ENCODE measurements at places on chromosomes 3 and 15.

DNA sequence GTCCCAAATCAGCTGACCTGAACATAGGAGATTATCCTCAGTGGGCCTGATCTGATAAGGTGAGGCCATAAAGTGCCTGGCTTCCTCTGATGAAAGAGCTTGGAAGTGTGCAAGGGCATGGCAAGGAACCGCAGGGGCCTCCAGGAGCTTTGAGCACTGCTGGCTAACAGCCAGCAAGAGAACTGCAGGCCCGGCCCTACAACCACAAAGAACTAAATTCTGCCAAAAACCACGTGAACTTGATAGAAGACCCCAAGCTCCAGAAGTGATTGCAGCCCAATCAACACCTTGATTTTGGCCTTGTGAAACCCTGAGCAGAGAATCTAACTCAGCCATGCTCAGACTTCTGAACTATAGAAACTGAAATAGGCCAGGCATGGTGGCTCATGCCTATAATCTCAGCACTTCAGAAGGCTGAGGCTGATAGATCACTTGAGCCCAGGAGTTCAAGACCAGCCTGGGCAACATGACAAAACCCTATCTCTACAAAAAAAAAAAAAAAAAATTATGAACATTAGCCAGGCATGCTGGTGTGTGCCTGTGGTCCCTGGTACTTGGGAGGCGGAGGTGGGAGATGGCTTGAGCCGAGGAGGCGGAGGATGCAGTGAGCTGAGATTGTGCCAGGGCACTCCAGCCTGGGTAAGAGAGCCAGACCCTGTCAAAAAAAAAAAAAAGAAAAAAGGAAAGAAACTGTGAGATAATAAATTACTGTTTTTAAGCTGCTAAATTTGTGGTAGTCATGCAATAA, 7.7 kb upstream of the DIS3L start:
- DNase-seq = no peak

GRCh38 chr3:170745211-170745718, 124.7 kb downstream of the RPL22L1 start:
- DNase-seq = no peak

GRCh38 chr3:59862686-59863085, 812.9 kb upstream of the CFAP20DC start:
- DNase-seq = no peak

DNA sequence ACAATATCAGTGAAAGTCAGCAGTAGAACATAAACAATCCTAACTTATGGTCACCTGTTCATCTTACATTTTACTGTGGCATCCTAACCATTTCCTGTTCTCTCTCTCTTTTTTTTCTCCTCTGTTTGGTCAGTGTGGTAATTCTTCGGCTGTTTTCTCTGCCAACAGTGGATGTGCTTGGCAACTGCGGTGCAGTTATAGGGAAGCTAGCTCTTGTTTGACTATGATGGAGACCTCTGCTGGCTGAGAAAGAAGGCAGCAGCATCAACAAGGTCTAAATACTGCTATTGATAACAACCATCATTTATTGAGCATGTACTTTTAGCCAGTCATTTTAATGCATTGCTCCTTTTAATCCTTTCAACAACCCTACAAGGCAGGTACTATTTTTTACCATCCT, 723 bp upstream of the DRD3 start:
- DNase-seq = peak; percentile 15

DNA sequence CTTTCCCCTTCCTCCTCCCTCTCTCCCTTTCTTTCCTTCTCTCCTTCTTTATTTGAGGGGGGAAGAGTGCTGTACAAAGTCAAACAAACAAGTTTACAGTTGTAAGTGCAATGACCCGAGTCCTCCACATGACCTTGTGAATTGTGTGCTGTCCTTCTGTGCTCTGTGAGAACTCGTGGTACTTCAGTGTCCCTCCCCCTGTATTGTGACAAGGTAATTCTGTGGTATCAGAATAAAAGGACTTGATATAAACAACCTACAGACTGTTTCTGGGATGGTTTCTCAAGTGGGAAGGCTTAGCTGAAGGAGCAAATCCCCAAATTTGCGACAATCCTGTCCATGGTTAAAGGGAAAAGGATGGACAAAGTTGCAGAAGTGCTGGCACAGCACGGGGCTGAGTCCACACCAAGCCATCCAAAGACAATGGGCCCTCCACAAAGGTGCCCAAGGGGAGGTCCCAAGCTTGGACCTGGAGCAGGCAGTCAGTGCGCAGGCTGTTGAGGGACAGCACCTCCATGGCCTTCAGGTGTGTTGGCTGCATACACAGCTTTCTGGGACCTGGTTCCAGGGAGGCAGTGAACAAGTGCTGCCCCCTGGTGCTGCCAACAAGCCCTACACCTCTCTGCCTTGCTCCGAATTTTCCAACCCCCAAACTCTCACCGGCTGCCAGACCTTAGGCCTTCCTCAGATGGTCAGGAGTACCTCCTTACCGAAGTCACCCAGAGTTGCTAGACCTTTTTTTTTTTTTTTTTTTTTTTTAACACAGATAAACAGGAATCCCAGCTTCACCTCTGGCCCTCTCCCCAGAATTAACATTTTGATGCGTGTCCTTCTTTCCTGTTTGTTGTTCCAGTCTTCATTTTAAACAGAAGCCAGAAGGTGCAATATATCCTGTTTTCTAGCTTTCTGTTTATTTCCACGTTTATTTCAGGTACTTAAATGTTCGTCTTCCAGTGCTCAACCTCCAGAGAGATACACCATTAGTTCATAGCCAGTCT, 2.6 kb upstream of the APEH start:
- DNase-seq = peak; percentile 61

DNA sequence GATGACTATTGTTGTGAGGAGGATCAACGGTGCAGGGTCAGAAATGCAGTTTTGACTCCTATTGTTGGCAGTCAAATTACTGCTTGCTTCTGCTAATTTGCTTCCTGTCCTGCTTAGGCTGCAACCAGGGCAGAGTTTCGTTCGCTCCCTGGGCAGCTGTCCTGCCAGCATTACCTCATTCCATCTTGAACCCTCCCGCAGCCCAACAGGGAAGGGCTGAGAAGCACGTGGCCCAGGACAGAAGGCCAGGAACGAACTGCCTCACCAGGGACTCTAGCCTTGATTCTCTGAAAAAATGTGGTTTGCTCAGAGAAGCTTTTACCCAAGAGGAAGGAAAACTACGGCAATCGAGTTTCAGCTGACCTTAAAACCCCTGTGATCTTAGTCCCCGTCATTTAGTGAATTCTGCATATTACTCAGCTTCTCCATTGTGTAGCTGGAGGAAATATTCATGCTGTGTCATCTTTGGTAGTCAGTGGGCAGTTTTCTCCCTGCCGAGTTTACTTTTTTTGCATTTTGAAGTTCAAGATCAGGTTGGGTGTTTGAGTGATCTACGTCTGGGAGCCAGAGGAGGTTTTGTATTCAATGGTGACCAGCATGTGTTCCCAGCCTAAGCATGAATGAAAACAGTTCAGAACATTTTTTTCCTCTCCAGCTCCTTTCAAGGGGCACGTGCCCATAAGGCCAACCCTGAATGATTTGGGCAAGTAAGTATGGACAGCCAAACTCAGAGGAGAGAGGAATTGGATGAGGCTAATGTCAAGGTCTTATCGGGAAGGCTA, 23.0 kb downstream of the TLNRD1 start:
- DNase-seq = no peak

DNA sequence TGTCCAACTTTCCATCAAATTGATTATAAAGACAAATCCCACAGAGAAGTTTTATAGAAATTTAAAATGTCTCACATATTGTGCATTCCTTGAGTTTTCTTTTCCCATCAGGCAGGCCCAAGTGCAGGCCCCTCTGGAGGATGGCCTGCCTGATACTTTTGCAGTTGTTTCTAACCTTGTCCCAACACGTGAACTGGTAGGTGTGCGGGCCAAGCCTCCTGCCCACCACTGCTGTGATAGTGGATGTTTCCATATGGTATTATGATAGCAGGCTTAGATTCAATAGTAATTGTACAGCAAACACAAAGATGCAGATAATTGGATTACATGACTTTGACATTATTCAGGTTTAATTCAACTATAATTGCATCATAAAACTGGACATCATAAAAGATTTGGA, 1.4 kb downstream of the P2RY12 start:
- DNase-seq = no peak

GRCh38 chr3:71168121-71168721, 415.3 kb downstream of the FOXP1 start:
- no peak for DNase-seq

- no peak for DNase-seq
These were observed 163.6 kb downstream of the KCNMB2 start for GRCh38 chr3:178699810-178700209.

GRCh38 chr3:180420016-180420415, 181.9 kb upstream of the TTC14 start:
- DNase-seq = no peak

DNA sequence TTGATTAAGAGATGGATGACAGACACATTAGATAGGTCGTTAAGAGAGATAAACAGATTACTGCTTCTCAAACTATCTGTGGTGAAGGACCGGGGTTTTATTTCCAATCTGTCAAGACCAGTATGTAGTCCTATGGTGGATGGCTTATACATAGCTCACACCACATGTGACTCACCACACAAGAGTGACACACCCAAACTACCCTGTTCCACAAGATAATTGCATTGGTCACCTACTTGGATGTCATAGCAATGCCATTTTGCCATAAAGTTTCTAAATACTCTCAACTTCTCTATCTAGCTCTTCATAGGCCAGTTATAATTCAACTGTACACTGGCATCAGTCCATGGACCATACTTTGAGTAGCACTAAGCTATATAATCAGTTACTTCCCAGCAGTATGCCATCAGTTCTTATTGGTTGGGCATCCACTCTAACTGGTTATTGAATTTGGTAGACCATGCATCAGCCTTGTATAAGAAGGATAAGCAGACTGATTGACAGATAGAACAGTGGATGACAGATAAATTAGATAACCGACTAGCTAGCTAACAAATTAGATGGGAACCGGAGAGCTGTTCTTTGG, 11.6 kb downstream of the WWTR1 start:
- DNase-seq = peak; percentile 47

DNA sequence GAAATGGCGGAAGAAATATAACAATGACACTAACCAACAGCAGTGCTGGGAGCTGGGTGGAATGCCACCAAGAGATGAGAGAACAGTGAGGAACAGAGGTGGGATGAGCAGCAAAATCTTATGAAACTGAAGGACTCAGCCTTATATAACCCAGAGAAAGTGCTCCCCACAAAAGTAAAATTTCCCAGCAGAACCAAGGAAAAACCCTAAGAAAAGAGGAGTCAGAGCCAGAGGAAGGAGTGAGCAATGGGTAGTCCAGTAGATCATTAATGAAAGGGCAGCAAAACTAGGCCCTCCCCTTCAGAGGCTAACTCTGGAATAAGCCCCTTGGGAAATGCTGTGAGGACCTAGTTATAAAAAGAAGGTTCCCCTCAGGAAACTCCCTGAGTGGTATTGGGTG, 24.7 kb upstream of the UBE2E1 start:
- no peak for DNase-seq

- DNase-seq = no peak
These were observed 7.4 kb downstream of the TBC1D23 start for GRCh38 chr3:100268156-100268555.

DNA sequence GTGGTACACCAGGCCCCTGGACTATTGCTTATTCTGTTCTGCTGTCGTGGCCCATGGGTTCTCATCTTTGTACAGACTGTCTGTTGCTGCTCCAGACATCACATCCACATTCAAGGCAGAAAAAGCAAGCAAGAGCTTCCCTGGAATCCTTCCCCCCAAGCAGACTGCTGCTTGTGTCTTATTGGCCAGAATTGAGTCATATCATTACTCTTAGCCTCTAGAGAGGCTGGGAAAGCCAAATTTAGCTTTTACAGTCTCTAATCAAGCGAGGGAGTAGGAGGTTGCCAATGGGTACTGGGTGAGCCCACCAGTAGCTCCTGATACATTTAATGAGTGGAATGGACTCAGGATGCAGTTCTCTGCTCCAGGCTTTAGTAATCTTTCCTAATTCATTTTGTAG, 39.4 kb downstream of the RAB6B start:
- no peak for DNase-seq

DNA sequence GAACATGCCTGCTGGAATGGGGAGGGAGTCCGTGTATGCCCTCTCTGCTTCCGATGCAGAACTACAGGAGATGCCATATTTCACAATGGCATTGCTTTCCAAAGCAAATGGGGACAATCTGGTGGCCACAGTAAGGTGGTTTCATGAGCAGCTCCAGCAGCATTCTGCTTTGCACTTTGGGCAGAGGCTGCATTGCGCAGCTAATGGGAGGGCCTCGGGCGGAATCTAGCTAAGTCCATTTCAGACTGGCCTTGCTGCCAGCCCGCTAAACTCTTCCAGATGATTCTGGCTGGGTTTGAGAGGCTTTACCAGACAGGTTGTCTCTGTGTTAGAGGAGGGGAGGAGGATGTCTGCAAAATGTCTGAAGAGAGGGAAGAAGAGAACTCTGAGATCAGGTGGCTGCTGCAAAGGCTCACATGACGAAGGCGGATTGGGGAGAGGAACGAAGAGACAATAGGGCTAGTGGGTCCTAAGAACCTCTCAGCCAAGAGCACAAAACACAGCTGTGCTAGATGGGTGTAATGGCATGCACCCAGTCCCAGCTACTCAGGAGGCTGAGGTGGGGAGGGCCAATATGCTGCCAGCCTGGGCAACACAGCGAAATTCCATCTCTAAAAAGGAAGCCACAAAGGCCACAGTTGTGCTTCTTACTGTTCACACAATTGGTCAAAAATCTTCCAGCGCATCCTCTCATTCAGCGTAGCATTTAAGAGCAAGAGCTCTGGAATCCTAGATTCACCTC, 63.7 kb downstream of the BDH1 start:
- no peak for DNase-seq

DNA sequence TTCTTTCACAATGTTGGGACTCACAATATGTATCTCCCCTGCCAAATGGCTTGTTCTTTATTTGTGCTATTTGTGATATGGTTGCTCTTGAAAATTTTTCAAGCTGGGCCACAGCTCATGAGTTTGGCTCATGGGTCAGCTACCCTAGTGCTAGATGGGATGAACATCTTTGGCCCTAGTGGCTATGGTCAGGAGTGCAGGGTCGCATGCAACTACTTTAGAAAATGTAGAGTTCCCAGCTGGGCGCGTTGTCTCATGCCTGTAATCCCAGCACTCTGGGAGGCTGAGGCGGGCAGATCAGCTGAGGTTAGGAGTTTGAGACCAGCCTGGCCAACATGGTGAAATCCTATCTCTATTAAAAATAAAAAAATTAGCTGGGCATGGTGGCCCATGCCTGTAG, 55.8 kb downstream of the POLR2M start:
- DNase-seq = no peak

DNA sequence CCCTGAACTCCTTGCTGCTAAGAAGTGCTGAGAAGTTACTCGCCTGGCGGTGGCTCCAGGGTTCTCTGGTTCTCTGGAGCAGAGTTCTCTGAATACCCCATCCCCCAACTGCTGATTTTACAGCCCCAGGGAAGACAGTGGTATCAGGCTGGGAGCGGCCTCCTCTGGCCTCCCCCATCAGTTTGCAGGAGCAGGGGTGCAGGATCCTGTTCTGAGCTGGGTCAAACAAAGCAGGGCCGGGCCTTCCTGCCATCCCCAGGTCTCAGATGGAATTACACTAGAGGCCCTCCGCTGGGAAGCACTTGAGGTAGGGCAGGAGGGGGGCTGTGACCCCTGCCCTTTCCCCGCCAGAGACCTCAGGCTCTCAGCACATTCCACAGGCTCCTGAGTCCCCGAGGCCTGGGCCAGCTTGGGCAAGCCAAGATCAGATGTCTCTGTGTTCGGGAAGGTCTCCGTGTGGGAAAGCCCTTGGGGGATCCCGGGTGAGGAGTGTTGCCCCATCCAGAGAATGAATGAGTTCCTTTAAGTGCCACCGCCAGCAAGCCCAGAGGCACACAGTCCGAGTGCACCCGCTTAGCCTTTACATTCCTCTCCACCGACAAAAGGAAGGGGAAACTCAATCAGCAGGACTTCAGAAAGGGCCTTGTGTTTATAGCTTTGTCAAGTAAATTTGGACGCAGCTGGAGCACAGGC, 149.9 kb downstream of the LRRK1 start:
- DNase-seq = no peak

GRCh38 chr15:67839499-67839928, 331 bp downstream of the RNU6-1 start:
- peak; percentile 34 for DNase-seq

Measured in HCT116 (cell line).